Stimulated activated CD4-positive, alpha-beta T cell treated with anti-CD3 and anti-CD28 coated beads, Interleukin-1b, Interleukin-23, amount 100 ng/mL, for 1 hour (primary cell): ENCODE measurements at places on chromosomes 2 and 18.

DNA sequence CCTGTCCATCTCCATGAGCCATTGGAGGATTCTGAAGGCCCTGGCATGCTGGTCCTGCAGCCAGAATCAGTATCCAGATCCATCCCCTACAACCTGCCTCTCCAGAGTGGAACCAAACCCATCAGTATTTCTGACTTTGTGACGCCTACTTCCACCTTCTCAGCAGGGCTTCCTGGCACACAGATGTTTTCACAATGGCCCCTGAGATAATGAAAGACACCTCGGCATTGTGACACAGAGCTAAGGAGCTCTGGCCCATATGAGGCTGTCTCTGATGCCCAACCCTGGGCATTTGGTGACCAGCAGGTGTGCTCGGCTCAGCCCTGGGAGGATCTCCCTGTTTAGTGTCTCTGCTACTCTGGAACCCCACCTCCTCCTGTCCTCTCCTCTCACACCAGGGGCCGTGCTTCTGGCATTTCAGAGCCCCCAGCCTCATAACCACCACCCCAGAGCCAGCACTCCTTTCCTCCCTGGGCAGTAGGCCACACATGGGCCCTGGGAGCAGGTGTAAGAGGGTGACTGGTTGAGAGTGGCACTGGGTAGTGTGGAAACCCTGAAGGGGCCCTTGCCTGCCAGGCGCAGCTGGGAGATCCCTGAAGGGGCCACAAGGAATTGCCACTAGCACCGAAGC is 38.2 kb downstream of the FOSL2 start:
- no peak for DNase-seq

GRCh38 chr18:47484068-47484467 is 232.6 kb upstream of the SKOR2 start:
- DNase-seq = no peak

DNA sequence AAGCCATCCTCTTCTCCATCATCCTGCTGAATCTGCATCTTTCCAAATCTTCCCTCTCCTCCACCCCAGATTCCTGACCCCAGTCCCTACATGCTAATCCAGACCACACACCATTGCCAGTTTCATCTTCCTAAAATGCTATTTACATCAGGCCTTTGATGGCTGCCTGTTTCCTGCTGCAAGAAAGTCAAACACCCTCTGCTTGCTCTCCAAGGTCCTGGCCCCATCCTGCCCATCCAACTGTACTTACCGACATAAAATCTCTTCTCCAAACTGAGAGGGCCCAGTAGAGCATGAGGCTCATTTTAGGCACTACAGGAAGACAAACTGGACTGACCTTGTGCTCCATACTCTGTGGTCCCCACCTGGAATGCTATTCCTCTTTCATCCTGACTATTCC is 19.0 kb downstream of the ALK start:
- DNase-seq = no peak

GRCh38 chr2:46122318-46122976 is 174.8 kb upstream of the EPAS1 start:
- no peak for DNase-seq

GRCh38 chr2:226411727-226412360 is 387.8 kb downstream of the IRS1 start:
- DNase-seq = no peak

- no peak for DNase-seq
Measured at GRCh38 chr2:43175020-43175441, 51.4 kb downstream of the ZFP36L2 start.

GRCh38 chr2:875687-876615 is 74.7 kb upstream of the SNTG2 start:
- no peak for DNase-seq

GRCh38 chr2:71220743-71221142 is 6.2 kb downstream of the PAIP2B start:
- no peak for DNase-seq
